Sigmoid colon (tissue), 7 donors: ENCODE measurements at places on chromosomes 3 and 15. TPM values are rescaled to one million over a fixed set of nuclear protein-coding genes. Genes with fewer than 3 reads are reported as not detected.

DNA sequence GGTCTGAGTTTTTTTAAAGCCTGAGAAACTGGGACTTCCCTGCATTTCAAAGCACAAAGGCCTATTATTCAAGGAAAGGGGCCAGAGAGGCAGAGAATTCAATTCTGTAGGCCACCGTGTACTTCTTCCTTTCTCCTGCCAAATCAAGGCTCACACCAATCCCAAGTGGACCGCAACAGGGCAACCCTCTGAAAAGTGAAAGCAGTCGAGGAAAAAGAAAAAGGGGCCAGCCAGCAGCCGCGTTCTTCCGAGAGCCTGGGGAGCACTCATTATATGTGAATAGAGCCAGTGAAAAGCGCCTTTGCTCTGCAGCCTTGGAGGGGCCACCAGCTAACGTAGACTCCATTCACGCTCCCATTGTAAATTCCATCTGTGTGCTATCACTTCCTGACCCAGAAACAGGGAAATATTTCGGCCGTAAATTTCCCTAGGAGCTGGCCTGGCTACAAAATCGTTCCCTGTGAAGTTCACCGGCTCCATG lies 45.9 kb upstream of the THUMPD3 start:
- DNase-seq: peak; percentile 68

GRCh38 chr3:65767551-65767950 lies 271.2 kb downstream of the MAGI1 start:
- DNase-seq: no peak

DNA sequence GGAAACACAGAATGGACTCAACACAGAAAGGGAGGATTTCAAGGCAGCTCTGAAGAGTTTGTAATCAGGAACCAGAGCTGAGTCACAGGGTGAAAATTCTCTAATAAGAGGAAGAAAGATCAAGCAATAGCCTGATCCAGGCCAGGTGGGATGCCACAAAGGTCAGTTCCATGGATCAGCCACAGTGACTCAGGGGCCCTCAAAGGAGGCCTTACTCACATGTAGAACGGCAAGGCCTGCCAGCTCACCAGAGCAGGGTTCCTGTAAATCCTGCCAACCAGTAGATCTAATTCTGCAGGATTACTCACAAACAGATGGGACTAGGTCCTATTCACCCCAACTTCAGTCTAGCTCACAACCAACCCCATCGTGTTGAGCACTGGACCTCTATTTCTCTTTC lies 78.3 kb upstream of the PPP2R3A start:
- no peak for DNase-seq

DNA sequence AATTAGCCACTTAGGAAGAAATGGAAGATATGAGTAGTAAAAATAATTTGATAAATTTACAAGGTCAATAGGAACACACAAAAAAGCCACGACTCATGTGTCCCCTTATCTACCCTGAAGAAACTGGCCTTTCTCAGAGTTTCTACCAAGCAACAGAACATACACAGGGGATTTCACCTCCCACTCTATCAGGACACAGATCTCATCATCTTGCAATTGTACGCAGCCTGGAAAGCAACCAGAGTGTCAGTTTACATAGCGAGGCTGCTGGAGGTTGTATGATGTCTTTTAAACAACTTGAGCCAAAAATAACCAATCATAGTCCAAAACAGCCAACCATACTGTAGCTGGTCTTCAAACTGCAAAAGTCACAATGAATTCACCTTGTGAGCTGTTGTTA lies 19.7 kb upstream of the LMOD3 start:
- DNase-seq: no peak

DNA sequence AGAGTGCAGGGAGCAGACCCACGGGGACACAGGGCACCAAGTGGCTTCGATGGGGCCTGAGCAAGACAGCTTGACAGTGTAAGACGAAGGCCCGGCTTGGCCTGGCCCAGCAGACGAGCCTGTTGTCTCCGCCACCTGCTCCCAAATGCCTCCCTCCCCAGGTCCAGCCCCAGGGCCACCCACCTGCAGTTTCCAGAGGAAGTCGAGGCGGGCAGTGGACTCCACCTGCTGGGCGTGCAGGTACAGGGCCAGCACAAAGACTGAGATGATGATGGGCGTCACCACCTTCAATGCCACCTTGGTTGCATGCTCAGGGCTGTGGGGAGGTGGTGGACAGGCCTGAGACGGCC lies 94.1 kb downstream of the SEC22A start:
- DNase-seq: peak; percentile 65

GRCh38 chr3:25284249-25284648 lies 143.8 kb upstream of the RARB start:
- no peak for DNase-seq

- no peak for DNase-seq
Observed at GRCh38 chr15:81113861-81114291, 20.2 kb upstream of the CFAP161 start.

DNA sequence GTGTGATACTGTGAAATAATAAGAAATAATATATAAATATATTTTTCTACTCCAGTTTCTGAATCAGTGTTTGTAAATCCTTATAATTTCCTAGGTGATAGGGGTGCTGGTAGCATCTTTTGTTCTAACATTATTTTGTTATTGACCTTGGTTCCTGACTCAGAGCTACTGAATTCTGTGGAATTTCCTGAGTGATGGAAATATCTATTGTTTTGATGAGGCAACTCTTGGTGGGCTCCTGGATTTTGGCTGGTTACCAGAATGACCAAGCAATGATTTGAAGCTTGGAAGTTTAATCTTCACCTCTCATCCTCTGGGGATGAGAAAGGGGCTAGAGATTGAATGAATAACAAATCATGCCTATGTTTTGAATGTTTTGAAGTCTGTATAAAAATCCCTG lies 377.3 kb downstream of the LPP start:
- no peak for DNase-seq

GRCh38 chr3:177676947-177677587 lies 479.8 kb upstream of the TBL1XR1 start:
- no peak for DNase-seq

- no peak for DNase-seq
Observed at GRCh38 chr3:43893727-43894126, 203.0 kb downstream of the ABHD5 start.

- DNase-seq: no peak
Observed at GRCh38 chr15:48090115-48090514, 30.7 kb upstream of the SLC24A5 start.

GRCh38 chr3:48634661-48635221 lies 520 bp downstream of the SLC26A6 start:
- DNase-seq: peak; percentile 82

- no peak for DNase-seq
Observed at GRCh38 chr15:77650265-77650664, 17.6 kb upstream of the LINGO1 start.

DNA sequence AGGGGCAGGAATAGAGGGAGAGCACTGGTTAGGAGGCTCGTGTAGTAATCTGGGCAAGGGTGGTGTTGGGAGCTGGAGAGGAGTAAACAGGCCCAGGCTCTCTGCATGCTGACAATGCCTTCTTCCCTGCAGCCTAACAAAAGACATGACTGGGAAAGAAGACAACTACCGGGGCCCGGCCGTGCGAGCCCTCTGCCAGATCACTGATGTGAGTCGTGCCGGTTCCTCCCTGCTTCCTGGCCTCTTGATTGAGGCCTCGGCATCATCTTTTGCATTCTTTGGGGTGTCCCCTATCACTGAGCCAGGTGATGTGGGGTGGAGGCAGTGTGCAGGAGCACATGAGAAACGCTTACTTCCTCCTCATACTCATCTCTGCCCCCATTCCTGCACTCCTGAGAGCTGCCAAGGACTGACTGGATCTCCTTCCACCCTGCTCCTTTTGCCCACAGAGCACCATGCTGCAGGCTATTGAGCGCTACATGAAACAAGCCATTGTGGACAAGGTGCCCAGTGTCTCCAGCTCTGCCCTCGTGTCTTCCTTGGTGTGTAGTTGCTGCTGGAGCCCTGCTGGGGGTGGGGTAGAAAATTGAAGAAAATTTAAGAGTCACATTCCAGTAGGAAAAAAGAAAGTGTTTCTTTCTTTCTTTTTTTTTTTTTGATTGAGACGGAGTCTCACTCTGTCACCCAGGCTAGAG lies 5.3 kb downstream of the COPG1 start:
- no peak for DNase-seq

- no peak for DNase-seq
Observed at GRCh38 chr3:194489736-194490612, 3.2 kb upstream of the ATP13A3 start.

GRCh38 chr3:32175607-32176197 lies 62.8 kb upstream of the CMTM8 start:
- no peak for DNase-seq

- no peak for DNase-seq
Observed at GRCh38 chr15:32952901-32953532, 235.2 kb downstream of the GREM1 start.

GRCh38 chr15:92906020-92906419 lies 5.9 kb downstream of the CHD2 start:
- DNase-seq: no peak

- DNase-seq: no peak
Observed at GRCh38 chr3:52620580-52620979, 65.1 kb downstream of the PBRM1 start.

GRCh38 chr3:43609406-43609805 lies 12.4 kb downstream of the ANO10 start:
- no peak for DNase-seq

DNA sequence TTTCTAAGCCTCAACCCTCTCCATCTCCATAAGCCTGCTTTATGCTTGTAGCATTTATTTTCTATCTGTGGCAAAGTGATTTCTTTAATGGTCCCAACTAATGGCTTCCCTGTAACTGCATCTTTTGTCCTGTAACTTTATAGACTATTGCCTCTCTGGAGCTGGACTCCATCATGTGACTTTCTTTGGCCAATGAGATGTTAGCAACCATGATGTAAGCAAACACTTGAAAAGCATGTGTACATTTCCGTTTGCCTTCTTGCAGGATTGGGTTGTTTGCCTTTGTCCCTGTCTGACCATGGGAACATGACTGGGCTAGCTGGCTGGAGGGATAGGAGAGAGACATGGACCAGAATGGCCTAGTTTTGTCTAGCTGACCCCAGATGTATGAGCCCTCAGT lies 106.0 kb upstream of the LRIG1 start:
- DNase-seq: no peak

DNA sequence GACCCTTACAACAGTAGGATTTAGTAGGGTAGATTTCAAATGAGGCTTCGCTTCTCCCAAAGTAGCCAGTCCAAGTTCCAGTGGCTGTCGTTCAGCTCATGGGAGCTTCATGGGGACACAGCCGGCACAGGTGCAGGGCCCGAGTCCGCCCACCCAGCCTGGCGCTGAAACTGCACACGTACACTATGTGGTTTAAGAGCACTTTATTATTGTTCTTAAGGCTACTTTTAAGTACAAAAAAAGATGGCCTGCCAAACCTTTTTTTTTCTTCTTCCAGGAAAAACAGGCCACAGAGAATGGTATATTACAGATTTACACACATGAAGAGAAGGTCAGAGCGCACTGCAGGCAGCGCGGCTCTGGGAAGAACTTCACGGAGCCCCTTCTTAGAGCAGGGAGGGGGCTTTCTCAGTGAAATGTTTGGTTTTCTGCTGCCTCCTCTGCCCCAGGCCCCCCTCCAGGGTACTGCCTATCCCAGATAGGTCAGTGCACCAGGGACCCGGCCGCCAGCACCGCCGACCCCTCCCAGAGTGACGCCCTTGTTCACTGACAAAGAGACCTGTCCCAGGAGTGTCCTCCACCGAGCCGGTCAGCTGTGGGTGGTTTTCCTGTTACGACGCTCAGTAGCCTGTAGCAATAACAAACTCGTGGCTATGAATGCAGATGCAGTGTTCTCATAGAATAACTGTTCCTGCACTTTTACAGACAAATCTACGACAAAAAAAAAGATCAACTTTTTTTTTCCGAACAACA lies 87.7 kb downstream of the VGLL4 start:
- no peak for DNase-seq

GRCh38 chr3:127458696-127459604 lies 131.6 kb downstream of the TPRA1 start:
- no peak for DNase-seq

GRCh38 chr3:43177085-43177484 lies 71.2 kb upstream of the POMGNT2 start:
- DNase-seq: no peak

The CASR gene
- total RNA-seq: not detected

The RHOV gene
- total RNA-seq: not detected

The SLC2A2 gene
- not detected for total RNA-seq

The CD86 gene
- 5.8 TPM for total RNA-seq

The BNC1 gene
- not detected for total RNA-seq

The PPM1L gene
- 33.5 TPM for total RNA-seq

The P2RY1 gene
- total RNA-seq: 21.4 TPM

The IQCB1 gene
- total RNA-seq: 18.9 TPM

The GP9 gene
- not detected for total RNA-seq

The CMC1 gene
- total RNA-seq: 16.9 TPM

The SCAANT1 gene
- total RNA-seq: not detected
